ENCODE measurements at places on chromosomes 7 and 10.

GRCh38 chr10:102650655-102651454, 6.6 kb downstream of the TRIM8 start:
- no peak for DNase-seq

DNA sequence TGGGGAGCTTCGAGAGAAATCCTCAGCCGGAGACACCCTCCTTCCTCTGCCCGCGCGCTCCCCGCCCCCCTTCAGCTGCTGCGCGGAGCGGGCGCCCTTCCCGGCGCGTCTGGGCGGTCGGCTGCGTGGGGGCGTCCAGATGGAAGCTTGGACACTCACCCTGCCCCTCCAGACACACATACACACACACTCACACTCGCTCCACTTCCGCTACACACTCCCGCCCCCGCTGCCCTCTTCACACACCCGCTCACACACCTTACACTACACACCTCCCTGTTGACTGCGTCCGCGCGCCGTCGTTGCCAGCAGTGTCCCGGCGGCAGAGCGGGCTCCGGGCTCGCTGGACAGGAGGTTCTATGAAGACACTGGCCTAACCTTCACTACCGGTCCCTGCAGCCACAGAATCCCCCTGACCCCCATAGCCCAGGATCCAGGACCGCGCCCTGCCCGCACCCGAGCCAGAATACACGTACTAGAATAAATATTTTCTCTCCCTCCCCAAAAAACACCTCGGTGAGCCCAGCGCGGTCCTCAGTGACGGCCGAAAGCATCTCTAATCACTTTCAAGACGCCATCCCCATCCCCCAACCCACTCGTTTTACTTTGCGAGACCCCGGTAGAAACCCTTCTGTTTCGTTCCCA, 1.1 kb upstream of the EGR2 start:
- DNase-seq = peak; percentile 28

- DNase-seq = no peak
Observed at GRCh38 chr10:84540022-84540616, 211.7 kb downstream of the CCSER2 start.

- no peak for DNase-seq
Observed at GRCh38 chr7:111014079-111014478, 76.8 kb upstream of the LRRN3 start.

GRCh38 chr10:132503581-132504421, 33.8 kb upstream of the INPP5A start:
- no peak for DNase-seq

GRCh38 chr10:5975641-5976473, 1.5 kb downstream of the IL15RA start:
- no peak for DNase-seq

DNA sequence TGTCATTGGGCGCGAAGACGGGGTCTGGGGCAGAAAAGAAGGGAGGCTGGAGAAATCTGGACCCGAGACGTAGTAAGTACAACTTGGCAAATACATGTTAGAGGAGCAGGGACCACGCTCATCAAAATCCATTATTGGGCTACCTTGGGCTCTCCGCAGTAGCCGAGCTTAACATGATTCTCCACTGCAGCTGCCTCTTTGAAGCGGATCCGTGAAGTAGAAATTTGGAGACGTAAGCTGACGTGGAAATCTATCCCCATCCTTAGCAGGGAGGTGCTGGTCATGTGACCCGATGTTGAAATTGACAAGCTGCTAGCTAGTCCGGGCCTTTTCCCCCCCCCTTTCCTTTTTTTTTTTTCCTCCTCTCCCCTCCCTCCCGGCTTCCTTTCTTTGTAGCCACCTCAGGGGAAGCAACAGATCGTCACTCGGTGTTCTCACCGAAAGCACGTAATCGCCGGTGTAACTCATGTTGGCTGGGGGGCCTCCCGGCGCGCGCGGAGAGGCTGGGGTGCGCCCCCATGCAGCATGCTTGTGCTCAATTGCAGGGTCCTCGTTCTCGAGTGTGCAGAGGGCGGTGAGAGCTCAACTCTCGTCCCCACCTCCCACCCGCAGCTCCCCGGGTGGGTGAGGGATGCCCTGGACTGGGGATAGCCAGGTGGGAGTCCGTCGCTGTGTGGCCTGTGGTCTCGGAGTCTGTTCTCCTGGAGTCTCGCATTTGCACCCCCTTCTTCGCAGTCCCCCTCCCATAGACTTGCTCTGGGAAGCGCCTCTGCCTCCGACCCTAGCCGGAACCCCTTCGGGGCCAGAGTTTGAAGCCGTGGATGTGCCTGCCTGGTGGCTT, at the start of gene HOXA11:
Gene HOXA11 (minus strand): TSS at position 220 of the 841 bp plus-strand sequence. CDS start 88 bp downstream, at position 132.
- DNase-seq = no peak

GRCh38 chr7:104327938-104328295, 486 bp upstream of the LHFPL3 start:
- no peak for DNase-seq

GRCh38 chr7:70312336-70312735, 714.1 kb downstream of the AUTS2 start:
- no peak for DNase-seq

DNA sequence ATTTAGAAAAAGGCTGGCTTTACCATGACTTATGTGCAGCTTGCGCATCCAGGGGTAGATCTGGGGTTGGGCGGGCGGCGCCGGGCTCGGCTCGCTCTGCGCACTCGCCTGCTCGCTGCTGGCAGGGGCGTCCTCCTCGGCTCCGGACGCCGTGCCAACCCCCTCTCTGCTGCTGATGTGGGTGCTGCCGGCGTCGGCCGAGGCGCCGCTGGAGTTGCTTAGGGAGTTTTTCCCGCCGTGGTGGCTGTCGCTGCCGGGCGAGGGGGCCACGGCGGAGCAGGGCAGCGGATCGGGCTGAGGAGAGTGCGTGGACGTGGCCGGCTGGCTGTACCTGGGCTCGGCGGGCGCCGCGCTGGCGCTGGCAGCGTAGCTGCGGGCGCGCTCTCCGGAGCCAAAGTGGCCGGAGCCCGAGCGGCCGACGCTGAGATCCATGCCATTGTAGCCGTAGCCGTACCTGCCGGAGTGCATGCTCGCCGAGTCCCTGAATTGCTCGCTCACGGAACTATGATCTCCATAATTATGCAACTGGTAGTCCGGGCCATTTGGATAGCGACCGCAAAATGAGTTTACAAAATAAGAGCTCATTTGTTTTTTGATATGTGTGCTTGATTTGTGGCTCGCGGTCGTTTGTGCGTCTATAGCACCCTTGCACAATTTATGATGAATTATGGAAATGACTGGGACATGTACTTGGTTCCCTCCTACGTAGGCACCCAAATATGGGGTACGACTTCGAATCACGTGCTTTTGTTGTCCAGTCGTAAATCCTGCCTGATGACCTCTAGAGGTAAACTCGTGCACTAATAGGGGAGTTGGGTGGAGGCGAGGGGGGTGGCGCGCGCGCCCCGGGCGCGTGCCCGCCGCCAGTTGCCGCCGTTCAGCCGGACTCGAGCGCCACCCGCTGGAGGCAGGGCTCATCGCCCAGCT, at the start of gene HOXA5:
Gene HOXA5 (minus strand): TSS at position 659 of the 927 bp plus-strand sequence. CDS start 74 bp downstream, at position 585.
- DNase-seq = no peak

DNA sequence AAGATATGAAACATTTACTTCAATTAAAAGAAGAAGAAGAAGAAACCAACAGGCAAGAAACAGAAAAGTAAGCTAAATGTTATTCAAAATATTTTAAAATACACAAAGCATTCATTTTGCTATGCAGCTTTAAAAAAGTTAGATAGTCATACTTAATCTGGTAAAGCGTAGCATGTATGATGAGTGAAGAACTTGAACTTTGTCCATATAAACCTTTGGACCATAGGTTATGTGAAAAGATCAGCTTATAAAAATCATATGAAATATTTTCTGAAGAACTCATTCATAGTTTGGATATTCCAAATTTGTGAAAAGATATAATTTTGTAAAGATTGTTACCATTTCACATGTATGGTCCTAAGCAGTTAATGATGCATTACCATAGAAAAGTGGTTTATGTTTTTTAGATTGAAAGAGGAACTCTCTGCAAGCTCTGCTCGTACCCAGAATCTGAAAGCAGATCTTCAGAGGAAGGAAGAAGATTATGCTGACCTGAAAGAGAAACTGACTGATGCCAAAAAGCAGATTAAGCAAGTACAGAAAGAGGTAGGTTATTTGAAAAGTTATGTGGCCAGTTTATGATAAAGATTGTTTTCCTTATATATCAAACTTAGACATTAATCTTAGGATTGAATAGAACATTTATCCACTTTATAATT, 37.3 kb downstream of the KIF20B start:
- no peak for DNase-seq

- DNase-seq = no peak
Observed at GRCh38 chr7:149866779-149867447, 6.9 kb upstream of the ATP6V0E2 start.

- no peak for DNase-seq
Observed at GRCh38 chr7:85583131-85583953, 396.5 kb upstream of the SEMA3D start.

GRCh38 chr10:72243822-72244437, 27.9 kb upstream of the ASCC1 start:
- no peak for DNase-seq

All from head of caudate nucleus (tissue), 42 donors.